ENCODE measurements at places on chromosomes 12 and 14.

DNA sequence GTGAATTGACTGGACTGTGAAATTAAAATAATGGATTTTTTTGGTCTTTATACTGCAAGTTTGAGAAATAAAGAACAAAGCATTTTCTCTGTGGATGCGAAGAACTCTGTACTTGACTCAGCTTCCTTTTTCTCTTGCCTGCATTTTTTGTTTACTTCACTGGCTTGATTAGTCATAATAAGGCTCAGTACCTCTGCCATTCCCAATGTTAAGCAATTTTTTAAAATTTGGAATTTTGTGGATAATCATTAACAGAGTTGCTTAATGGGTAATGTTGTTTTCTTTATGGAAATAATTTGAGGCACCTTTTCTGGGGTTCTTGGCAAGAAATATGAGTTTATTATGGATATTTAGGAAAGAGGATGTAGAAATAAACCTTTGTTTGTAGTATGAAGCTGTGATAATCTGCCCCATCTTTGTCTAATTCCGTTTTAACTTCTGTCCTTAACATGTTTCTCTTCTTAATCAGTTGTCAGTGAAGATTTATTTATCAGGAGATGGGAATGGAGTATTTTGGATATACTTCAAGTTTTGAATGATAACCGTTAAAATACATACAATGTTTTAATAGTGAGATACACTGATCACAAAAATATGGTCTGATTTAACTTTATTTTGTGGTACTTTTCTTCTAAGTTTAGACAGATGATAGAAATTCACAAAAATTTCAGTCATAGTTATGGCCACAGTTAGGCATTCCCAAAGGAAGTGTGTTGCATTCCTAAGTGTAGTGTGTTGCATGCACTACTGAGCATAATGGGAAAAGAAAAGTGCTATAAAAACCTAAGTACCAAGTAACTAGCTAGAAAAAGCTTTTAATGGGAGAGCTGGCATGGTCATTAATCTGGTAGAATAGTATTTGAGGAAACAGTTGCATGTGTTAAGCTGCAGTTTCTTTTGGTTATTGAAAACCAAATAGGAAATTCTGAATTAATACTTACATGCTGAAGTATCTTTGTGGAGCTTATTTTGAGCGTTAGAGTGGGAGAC lies 27.7 kb downstream of the WNK1 start:
- DNase-seq: no peak

DNA sequence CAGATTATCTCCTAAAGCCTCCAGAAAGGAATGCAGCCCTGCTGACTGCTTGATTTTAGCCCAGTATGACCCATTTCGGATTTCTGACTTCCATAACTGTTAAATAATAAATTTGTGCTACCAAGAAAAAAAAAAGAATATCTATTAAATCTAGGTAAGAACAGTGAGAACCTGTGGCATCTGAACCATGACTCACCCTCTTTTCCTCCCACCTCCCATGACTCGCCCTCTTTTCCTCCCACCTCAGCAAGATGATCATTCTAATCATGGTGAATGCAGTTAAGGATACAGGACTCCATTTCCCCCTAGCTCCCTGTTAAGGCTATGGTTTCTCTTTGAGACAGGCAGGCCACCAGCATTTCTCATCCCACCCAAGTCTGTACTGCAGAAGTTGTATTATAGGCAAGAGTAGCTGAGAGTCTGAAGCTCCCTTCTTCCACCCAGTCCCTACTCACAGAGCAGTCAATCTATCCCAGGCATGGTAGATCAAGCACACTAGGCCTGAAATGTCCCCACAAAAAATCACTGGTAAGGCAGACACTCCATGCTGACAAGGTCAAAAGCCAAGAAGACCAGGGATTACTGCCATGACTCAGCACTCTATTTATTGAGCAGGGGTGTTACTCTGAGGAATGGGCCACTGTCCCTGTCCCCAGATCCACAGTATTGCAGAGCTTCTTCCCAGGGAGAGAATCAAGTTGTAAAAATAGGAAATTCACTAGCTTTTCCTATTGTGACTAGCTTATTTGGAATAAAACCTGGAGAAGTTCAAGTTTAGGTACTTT lies 188.9 kb downstream of the ADAMTS20 start:
- no peak for DNase-seq

DNA sequence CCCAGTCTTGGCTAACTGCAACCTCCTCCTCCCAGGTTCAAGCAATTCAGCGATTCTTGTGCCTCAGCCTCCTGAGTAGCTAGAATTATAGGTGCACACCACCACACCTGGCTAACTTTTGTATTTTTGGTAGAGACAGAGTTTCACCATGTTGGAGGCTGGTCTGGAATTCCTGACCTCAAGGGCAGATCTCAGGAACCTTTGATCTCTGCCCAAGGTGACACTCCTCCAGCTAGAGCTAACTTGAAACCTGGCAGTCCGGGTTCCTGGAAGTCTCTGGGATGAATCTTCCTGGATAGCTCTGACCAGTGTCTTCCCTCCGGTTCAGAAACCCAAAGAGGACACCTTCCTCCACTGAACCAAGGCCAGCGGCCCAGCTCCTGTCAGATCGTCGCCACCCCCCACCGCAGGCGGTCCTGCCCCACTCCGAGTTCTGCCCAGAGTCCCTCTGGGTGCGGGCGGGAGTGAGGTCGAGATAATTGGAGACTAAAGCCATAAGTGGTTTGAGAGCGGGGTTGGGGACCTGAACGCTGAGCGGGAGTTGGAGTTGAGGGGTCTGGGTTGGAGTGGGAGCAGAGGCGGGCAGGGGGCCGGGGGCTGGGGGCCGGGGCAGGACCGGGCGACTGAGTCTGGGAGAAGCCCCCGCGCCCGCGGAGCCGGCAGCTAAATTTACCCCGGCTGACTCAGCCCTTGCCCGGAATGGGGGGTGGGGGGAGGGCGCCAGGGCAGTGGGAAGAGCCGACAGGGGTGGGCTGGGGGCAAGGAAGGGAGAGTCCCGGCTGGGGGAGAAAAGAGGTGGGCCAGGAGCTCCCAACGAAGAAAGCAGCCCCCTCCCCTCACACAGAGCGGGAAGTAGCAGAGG lies 4.7 kb downstream of the DDN start:
- DNase-seq: no peak

GRCh38 chr12:131211340-131211938 lies 257.7 kb downstream of the ADGRD1 start:
- no peak for DNase-seq

- no peak for DNase-seq
Measured at GRCh38 chr12:116693286-116694227, 44.3 kb downstream of the SPRING1 start.

DNA sequence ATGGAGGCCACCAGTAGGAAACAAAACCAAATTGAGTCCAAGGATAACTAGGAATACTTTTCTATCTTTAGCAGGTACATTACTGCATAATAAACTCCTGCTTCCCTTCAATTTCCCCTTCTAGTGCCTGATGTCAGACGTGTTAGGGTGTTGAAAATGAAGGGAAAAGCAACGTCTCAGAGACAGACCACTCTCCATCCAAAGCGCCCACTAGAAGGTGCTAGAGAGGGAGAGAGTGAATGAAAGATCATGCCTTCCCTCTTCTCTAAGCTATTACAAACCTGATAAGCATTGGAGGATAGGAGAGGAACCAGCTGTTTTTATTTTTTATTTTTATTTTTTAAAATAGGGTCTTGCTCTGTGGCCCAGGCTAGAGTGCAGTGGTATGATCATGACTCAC lies 64.1 kb downstream of the ZNF641 start:
- DNase-seq: no peak

- DNase-seq: no peak
Measured at GRCh38 chr14:105021656-105022275, 883 bp upstream of the CDCA4 start.

DNA sequence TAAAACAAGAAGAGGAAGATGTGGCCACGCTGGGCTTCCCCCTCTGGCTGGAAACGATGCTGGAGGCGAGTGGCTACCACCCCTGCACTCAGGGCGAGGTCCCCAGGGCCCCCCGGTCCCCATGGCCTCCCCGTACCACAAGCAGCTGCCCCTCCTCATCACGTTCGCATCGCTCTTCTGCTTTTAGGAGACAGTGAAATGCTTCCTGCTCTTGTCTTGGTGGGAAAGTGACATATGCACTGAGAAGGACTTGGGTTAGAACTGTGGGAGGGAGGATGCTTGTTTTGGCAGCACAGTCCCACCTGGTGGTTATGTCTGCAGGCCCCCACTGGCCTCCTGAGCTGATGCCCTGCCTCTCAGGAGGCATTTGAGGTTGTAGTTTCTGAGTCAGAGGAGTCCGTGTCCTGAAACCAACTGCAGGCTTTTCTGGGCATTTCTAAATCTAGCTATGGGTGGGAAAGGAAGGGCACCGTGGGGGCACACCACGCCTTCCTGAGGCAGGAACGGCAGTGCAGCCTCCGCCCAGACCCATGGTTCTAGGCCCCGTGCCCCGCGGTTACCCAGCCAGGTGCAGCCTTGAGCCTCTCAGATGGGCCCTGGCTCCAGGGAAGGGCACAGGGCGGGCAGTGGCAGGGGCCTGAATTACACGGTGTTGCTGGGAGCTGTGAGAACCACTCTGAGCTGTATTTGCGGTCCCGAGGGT lies 139.3 kb downstream of the ADGRD1 start:
- DNase-seq: no peak

- no peak for DNase-seq
Measured at GRCh38 chr12:130937063-130937462, 16.6 kb upstream of the ADGRD1 start.

DNA sequence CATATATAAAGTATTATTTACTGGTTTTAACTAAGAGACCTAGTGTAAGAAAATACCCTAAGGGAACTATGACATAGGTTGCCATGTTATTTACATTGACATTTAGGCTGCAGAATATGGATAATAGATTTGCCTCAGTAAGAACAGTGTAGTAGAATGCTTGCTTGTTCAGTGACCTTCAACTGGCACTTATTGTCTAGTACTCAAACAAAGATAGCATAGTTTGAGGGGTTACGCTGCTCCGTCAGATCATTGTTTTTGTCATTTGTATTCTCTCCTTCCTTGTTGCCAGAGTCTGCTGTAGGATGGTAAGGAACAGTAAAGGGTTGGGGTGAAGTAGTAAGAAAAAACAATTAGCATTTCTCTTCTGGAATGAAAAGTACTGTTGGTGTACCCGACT lies 33.2 kb downstream of the TOGARAM1 start:
- no peak for DNase-seq

- DNase-seq: no peak
Measured at GRCh38 chr12:93113317-93114006, 184.4 kb upstream of the EEA1 start.

DNA sequence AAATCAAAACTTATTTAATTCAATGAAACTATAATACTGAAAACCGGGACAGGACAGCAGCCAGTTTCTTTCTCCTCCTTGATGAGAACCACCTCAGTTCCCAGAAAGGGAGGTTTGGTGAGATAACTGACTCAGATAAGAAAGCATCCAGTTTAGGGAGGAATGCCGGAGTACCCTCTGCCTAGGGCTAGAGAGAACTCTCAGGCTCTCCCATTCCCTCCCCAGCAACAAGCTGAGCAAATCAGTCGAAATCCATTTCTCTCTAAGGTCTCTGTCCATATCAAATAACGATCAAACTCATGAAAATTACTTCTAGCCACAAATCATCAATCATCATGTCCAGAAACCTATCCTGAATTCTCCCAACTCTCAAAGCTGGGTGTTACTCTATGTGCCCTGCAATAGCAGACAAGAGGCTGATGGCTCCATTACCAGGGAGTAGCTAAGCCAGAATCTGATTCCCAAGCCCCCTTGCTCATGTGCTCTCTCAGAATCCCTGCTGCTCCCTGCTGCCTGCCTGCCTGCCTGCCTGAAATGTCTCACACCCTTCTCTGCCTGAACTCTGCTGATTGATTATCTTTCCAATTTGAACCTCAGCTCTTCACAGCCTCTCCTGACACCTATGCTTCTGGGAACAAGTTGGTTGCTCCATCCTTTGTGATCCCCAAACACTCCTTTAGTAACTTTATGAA lies 49.4 kb downstream of the SLC25A47 start:
- DNase-seq: no peak

- DNase-seq: no peak
Measured at GRCh38 chr12:115761784-115762183, 515.7 kb downstream of the MED13L start.

GRCh38 chr12:1799882-1800400 lies 20.4 kb upstream of the LRTM2 start:
- no peak for DNase-seq

- DNase-seq: peak; percentile 66
Measured at GRCh38 chr12:569803-570434, 93.3 kb downstream of the NINJ2 start.

GRCh38 chr12:82040987-82041743 lies 282.0 kb upstream of the PPFIA2 start:
- DNase-seq: no peak

- no peak for DNase-seq
Measured at GRCh38 chr12:28027328-28027727, 54.8 kb upstream of the PTHLH start.

- DNase-seq: no peak
Measured at GRCh38 chr14:63214417-63215196, 10.4 kb downstream of the RHOJ start.

- no peak for DNase-seq
Measured at GRCh38 chr12:87687362-87687761, 341.8 kb downstream of the C12orf50 start.

- DNase-seq: no peak
Measured at GRCh38 chr12:20269337-20270067, 98.8 kb upstream of the PDE3A start.

DNA sequence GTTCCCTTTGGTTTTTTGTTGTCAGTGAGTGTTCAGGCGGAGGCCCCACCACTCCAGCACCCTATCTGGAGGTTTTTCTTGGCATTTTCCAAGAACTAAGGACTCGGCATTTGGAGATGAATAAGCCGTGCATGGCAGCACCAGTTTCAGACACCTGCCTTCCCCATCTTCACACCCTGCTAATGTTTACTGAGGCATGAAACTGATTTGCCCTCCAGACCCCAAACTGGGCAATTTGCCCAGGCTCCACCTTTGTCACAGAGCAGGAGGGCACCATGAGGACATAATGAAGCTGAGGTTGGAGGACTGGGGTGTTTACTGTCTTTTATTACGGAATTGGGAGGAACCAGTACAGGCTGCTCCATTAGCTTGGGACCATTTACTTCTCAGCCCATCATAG lies 113.4 kb downstream of the LGMN start:
- no peak for DNase-seq

GRCh38 chr12:46219877-46220655 lies 48.8 kb downstream of the SLC38A1 start:
- no peak for DNase-seq

- DNase-seq: no peak
Measured at GRCh38 chr14:89128311-89129026, 288.6 kb downstream of the FOXN3 start.

- no peak for DNase-seq
Measured at GRCh38 chr14:43204816-43205215, 1302.3 kb downstream of the FSCB start.

GRCh38 chr12:29763301-29763683 lies 20.4 kb downstream of the TMTC1 start:
- no peak for DNase-seq

- DNase-seq: no peak
Measured at GRCh38 chr14:71714225-71714624, 218.0 kb upstream of the RGS6 start.

DNA sequence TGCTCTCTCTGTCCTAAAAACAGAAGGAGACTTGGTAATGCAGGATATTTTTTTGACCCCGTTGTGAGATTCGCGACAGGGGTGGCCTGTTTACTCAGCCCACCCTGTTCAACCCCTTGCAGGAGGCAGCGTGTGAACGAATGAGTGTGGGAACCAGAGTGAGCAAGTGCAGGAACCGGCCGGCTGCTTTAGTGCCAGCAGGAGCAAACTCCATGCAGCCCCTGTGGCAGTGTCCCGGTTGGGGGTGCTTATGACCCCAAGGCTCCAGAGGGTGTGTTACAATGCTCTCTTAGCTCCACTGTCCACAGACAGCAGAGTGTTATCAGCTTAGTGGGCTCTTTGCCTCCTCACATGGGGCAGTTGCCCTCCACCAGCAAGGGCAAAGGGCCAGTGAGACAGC lies 225.2 kb downstream of the ETNK1 start:
- DNase-seq: no peak

All from stimulated activated CD8-positive, alpha-beta memory T cell treated with anti-CD3 and anti-CD28 coated beads, Interleukin-4, amount 100 ng/mL, for 1 hour (primary cell).